Germinal center (tissue), 1 donor: ENCODE measurements at places on chromosomes 4 and X.

- no peak for DNase-seq
These were observed 73.1 kb downstream of the FBXO8 start for GRCh38 chr4:174210354-174210753.

- DNase-seq = no peak
These were observed 37.3 kb downstream of the PSAPL1 start for GRCh38 chr4:7397206-7398103.

GRCh38 chr4:182015893-182016292 is 227.3 kb upstream of the TENM3 start:
- no peak for DNase-seq

DNA sequence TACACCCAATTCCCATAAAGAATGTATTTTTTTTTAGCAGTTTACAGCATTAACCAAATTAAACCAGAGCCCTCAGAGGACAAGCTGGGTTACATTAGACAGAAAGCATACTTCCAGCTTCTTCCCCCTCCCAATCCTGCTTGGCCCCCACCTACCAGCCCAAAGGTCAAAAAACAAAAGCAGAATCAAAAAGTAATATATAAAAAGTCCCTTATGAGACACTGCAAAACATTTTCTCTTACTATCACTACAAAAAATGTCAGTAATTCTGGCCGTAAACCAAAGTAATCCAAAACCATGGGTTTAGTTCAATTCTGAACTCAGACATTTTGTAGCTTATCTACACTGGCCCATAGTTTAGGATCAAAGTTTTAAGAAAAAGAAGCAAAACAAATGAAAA is 38.0 kb downstream of the APBB2 start:
- DNase-seq = no peak

DNA sequence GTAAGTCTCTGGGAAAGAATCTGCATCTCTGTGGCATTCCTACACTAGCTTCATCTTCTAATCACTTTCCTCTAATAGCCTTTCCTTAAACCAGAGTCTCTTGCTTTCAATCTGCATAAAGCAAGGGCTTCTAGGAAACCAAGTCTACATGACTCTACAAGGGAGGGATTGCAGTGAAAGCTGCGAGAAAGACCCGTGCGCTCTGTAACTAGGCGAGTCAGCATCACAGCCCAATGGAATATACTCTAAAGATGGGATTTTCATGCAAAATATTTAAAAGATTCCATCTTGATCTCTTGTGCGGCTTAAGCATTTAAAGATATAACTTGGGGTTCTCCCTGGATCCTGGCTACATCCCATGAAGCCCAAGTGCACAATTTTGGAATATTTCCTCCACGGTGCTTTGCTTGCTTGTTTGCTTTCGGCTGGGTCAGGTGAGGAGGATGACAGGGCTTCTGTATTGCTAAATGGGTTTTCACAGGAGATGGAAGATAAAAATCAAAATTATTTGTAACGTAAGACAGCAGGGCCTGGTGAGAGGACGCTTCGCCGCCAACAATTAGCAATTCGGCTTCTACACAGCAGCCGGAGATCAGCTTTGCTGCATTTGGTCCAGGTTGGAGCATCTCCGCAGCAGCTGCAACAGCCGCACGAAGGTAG is 687 bp upstream of the GRIA2 start:
- no peak for DNase-seq

GRCh38 chrX:123923211-123923610 is 38.3 kb upstream of the STAG2 start:
- no peak for DNase-seq

GRCh38 chrX:4179031-4179430 is 465.6 kb upstream of the PRKX start:
- no peak for DNase-seq

- no peak for DNase-seq
These were observed 413.2 kb upstream of the CXorf51B start for GRCh38 chrX:146396409-146396808.

DNA sequence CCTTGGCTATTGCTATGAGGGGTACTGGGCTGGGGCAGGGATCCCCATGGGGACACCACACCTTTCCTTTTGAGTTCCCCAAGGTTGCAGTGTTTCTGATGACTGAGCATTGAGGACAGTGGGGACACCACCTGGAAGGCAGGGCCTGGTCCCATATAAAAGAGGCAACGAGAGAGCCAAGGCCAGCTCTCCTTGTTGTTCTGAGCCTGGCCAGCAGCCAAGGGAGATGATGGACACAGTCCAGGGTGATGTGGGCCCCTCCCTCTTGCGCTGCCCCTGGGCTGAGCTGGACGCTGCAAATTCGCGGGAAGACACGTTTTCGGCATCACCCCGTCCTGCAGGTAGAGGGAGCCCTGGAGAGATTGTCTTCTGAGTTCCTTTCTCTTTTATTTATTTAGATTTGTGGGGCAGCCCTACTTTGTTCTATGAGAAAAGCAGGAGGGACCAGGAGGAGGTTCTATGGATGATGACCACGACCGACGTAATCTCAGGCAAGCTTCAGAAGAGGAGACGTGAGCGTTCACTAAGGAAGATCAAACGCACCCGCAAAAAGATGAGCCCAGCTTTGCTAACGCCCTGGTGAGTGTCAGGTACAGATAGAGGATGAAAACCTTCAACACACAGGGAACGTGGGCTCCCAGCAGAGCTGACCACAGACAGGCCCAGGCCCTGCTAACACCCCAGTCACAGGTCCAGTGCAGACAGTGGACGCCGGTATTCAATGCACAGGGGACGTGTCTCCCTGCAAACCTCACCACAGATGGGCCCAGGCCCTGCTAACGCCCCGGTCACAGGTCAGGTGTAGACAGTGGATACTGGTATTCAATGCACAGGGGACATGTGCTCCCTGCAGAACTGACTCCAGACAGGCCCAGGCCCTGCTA is 97.4 kb downstream of the SHOX start:
- no peak for DNase-seq

DNA sequence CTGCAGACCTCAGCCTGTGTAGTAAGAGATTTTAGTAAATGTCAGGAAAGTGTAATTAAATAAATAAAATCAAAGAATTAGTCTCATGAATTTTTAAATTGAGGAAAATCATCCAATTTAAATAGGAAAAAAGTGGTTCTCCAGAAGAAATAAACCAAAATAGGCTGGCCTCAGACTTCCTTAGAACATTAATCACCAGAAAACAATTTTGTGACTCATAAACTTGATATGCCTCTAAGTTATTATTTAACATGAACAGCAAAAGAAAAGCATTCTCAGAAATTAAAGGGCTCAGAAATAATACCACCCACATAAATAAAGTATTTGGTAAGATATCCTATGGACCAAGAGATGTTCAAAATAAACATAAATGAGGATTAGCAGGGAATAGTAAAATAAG is 14.3 kb downstream of the FAM47B start:
- no peak for DNase-seq

GRCh38 chr4:143335979-143336780 is 496 bp upstream of the GAB1 start:
- peak; percentile 45 for DNase-seq
